GM12892 (cell line): ENCODE measurements at places on chromosomes 2 and 18.
A peak's percentile ranks its signal among the peaks of the same experiment; 100 is the strongest.

- DNase-seq = no peak
These were observed 412 bp downstream of the OSBPL1A start for GRCh38 chr18:24397131-24397693.

GRCh38 chr2:22124003-22124402 lies 1000.2 kb downstream of the TDRD15 start:
- DNase-seq = no peak

DNA sequence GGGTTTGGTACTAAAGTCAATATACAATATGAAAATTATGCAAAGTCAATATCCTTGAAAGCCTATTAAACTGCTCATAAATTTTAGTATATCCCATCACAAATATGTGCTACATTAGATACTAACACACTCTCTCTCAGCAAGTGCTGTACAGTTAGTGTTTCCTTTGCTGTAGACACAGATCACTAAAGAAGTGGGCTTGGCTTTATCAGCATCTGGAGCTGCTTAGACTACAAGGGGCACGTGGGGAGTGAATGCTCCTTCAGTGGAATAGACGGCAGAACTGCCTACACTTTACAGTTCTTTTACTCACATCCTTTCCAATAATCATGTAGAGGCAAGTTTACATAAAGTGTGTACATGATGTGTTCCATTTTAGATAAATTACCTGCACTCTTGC lies 26.0 kb upstream of the EFEMP1 start:
- no peak for DNase-seq

- DNase-seq = no peak
These were observed 24.7 kb upstream of the PNPT1 start for GRCh38 chr2:55718165-55719008.

- DNase-seq = no peak
These were observed 18.0 kb downstream of the FBXO41 start for GRCh38 chr2:73266061-73266901.

DNA sequence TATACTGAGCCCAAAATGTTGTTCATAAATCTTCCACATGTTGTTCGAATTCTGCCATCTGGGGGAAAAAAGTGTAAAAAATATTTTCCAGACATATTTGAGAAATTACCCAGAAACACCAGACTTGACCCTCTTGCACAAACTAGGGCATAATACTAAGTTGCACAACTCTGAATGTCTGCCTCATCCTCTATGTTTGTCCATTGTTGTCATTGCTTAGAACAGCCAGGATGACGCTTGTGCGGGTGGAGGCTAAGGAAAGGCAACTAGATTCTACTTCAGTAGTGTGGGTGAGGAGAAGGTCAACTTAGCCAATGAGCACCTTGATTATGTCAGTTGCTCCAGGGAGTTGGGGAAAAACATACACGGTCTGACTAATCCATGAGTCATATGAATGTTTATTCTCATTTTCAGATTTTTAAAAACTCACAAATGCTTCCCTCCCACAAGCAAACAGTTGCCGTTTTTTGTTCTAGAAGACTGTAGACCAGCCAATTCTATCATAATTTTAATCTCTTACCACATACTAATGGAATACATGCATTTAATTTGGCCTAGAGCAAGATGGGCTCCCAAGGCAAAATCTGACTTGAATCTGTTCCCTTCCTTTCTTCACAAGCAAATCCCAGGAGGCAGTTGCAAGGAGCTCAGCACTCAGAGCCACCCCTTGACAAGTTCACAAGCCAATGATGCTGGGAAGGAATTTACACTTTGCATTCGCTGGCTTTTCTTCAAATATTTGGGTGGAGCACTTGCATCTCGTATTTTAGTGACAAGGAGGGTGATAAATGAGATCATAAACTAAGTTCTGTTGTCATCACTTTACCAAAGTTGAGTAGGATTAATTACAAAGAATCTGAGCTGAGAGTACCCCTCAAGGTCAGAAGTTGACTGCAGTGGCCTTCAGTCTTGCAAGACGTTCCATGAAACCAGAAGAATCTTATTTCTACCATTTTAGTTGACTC lies 163.2 kb upstream of the TWIST2 start:
- no peak for DNase-seq

GRCh38 chr2:72539071-72539552 lies 286.7 kb downstream of the EXOC6B start:
- DNase-seq = no peak

DNA sequence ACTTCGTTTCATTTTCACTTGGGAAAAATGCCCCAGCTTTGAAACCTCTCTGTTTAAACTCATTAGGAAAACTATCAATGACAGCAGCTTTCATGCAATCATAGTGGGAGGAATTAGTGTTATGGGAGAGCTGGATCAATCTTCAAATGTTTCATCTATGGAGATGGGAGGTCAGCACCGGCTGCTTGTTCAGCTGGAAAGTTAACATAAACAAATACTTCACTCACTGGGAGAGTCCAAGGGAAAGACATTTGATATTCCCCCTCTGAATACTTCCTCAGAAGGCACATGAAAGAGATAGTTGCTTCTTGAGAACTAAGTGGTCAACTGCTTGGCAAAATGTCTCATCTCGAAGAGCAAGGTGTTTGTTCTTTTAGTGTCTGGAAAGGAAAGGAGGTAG lies 7.3 kb downstream of the LYPD1 start:
- DNase-seq = no peak

DNA sequence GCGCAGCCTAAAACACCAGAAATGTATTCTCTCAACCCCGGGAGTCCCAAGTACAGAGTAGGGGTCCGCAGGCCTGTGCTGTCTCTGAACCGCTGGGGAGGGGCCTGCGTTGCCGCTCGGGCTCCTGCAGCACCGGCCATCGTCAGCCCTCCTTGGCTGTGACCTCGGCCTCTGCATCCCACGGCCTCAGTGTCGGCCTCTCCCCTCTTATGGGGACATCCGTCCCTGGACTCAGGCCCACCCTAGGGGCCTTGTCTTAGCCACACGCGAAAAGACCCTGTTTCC lies 50.5 kb downstream of the KCNG2 start:
- no peak for DNase-seq

- DNase-seq = no peak
These were observed 120.6 kb upstream of the UGP2 start for GRCh38 chr2:63721082-63721424.

GRCh38 chr2:34627003-34627402 lies 1027.9 kb upstream of the FAM98A start:
- DNase-seq = no peak

DNA sequence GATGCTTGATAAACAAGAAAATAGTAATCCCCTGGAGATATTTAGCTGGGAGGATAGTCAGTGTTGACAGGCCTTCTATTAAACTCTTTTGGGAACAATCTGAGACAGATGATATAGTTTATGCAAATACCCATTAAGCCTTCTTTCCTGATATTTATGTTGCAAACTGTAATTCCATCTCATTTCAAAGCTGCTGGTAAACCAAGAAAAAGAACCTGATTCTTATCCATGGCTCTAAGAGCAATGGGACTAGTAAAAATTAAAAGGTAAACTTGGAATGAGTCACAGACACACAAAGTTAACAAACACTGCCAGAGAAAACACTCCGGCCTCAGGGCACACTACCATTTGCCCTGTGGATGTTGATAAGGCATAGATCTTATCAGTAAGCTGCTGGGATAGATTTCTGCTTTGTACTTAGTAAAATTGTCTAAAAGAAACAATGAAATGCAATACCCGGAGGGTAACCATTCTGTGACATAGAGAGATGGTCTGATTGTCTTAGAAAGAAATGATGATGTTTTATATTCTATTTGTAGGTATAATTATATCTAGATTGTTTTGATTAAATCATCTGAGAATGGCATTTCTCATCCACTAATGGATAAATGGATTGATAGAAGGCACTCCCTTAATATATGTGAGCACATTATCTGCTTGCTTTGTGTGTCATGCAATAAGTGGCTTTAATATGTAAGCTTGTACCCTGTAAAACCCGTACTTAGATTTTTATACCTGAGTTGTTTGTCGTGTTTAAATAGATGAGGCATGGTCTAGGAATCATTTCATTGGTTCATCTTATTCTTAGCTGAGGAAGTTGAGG lies 13.2 kb downstream of the GALR1 start:
- DNase-seq = no peak

- DNase-seq = no peak
These were observed 164.6 kb downstream of the RTP5 start for GRCh38 chr2:242034138-242034537.

- no peak for DNase-seq
These were observed 91.8 kb downstream of the FMNL2 start for GRCh38 chr2:152426801-152427200.

- no peak for DNase-seq
These were observed 24.4 kb upstream of the CHMP1B start for GRCh38 chr18:11826836-11827235.

DNA sequence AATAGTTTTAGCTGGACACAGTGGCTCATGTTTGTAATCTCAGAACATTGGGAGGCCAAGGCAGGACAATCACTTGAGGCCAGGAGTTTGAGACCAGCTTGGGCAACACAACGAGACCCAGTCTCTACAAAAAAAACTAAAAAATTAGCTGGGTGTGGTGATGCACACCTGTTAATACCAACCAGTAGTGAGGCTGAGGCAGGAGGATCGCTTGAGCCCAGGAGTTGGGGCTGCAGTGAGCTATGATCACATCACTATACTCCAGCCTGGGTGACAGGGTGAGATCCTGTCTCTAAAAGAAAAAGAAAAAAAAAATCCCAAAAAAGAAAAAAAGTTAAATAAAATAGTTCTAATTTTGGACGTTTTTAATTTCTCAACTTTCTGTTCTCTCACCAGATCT lies 68.7 kb downstream of the MAP4K3 start:
- no peak for DNase-seq

DNA sequence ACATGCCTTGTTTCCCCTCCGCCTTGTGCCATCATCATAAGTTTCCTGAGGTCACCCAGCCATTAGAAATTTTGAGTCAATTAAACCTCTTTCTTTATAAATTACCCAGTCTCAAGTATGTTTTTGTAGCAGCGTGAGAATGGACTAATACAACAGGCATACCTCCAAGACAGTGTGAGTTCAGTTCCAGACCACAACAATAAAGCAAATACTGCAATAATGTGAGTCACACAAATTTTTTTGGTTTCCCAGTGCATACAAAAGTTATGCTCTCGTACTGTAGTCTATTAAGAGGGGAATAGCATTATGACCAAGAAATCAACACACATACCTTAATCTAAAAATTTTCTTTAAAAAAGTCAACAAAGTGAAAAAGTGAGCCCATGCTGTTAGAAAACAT lies 217.2 kb downstream of the NR4A2 start:
- no peak for DNase-seq

- DNase-seq = no peak
These were observed 533 bp downstream of the HPCAL1 start for GRCh38 chr2:10303181-10303693.

DNA sequence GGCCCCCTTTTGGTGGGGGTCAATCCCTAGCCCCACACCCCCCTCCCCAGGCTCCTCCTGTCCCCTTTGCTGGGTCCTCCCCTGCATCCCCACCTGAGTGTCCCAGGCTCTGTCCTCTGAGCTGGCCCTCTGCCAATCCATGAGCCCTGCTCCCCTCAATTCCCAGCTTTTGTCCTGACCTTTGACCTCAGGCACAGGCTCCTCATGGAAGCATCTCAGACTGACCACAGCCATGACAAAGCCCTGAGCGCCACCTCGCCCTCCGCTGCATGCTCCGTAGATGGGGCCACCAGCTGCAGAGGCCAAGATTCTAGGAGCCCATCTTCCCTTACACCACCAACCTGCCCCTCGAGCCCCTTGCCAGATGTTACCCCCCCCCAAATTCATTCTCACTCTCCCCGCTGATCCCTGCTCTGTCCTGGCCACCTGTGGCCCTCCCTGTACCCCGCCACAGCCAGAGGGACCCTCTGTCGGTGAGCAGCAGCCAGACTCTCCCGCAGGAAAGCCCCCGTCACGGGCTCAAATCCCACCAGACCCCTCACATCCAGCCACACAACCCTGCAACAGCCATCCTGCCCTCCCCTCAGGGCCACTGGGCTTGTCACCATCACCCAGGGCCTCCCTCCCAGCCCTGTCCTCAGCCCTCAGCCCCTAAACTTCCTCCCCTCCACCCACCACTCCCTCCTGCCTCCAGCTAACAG lies 206.0 kb downstream of the MGAT5 start:
- DNase-seq = no peak

DNA sequence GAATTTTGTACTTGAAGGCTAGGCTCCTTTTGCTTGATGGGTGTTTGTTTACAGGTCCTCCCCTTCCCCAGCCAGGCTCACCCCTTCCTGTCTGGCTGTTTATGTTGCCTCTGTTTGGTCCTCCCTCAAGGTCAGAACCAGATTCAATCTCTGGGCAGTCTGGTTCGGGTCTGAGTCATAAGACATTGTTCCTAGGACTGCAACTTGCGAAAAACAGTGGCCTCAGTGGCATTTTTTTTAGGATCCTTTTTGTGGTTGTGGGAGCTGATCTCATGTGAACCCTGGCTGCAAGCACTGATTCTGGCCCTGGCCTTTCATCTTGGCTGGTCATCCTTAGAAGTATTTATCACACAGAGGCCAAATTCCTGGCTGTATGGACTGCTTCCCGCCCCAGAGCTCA lies 370.4 kb downstream of the CLIP4 start:
- DNase-seq = no peak

DNA sequence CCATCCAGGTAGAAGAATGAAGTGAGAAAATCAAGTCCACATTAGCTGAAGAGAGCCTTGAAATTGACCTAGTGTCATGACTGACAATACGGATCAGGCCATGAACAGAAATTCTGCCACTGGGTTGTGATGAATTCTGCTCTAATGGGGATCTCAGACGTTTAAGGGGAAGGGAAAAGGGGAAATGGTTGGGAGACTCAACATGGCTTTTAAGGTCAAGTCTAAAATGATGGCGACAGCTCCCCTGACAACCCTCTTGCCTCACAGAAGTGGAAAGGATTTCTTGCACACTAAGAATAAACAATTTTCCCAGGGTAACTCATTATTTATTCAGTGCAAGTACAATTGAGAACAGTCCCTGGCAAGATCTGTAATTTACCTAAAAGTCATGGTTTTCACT lies 302.5 kb upstream of the ACVR2A start:
- DNase-seq = no peak

GRCh38 chr18:75066021-75066880 lies 142.7 kb downstream of the PTGR3 start:
- no peak for DNase-seq

GRCh38 chr2:133886735-133887675 lies 318.7 kb upstream of the NCKAP5 start:
- peak; percentile 14 for DNase-seq
